GM12892 (cell line): ENCODE measurements at places on chromosomes 7 and 10.

GRCh38 chr10:4770801-4771553 is 55.0 kb upstream of the AKR1E2 start:
- no peak for DNase-seq

GRCh38 chr7:21953781-21954180 is 8.1 kb upstream of the CDCA7L start:
- no peak for DNase-seq

DNA sequence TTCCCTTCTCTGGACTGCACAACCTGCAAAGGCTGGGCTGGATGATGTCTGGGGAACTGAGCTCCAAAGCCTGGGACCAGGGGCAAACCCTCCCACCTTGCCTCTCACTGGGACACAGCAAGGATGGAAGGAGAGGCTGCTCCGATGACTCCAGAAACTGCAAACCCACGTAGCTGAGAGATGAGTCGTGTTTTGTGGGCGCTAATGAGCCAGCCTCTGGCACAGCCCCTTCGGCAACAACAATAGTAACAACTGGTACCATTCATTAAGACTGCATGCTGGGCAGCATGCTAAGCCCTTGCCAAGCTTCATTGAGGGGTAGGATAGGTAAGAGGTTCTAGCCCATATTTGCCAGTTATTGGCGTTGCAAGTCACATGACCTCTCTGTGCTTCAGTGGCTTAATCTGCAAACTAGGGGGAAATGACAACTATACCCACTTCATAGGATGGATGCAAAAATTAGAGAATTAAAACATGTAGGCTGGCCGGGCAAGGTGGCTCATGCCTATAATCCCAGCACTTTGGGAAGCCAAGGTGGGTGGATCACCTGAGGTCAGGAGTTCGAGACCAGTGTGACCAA is 145.9 kb downstream of the SH3PXD2A start:
- DNase-seq, result no peak

- no peak for DNase-seq
Measured at GRCh38 chr10:43728425-43728824, 79.7 kb upstream of the ZNF32 start.

DNA sequence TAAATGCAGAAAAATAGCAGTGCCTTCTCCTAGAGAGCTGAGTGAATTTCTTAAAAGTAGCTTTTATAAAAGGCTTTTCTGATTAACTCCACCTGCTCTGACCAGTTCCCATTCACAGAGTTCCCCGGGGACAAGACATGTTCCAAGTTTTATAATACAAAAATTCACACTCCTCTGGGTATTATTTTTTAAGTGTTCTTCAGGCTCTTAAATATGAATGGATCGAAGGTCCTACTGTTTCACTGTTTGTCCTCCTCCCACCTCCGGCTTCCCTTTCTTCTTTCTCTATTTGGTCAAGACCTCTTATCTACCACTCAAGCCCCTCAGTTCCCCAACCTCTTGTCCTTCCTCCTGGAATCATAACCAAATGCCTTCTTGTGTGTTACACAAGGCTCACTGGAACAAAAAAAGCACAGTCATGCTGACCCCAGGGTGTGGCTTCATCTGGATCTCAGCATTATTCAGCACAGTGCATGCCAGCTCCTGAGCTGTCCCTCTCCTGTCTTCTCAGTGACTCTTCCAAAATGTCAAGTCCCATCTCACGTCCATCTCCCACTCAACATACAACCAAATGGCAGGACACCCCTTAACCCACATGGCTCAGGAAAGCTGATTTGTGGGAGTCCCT is 222.4 kb downstream of the SORCS1 start:
- no peak for DNase-seq

GRCh38 chr7:18402488-18403183 is 92.9 kb upstream of the HDAC9 start:
- DNase-seq, result no peak

DNA sequence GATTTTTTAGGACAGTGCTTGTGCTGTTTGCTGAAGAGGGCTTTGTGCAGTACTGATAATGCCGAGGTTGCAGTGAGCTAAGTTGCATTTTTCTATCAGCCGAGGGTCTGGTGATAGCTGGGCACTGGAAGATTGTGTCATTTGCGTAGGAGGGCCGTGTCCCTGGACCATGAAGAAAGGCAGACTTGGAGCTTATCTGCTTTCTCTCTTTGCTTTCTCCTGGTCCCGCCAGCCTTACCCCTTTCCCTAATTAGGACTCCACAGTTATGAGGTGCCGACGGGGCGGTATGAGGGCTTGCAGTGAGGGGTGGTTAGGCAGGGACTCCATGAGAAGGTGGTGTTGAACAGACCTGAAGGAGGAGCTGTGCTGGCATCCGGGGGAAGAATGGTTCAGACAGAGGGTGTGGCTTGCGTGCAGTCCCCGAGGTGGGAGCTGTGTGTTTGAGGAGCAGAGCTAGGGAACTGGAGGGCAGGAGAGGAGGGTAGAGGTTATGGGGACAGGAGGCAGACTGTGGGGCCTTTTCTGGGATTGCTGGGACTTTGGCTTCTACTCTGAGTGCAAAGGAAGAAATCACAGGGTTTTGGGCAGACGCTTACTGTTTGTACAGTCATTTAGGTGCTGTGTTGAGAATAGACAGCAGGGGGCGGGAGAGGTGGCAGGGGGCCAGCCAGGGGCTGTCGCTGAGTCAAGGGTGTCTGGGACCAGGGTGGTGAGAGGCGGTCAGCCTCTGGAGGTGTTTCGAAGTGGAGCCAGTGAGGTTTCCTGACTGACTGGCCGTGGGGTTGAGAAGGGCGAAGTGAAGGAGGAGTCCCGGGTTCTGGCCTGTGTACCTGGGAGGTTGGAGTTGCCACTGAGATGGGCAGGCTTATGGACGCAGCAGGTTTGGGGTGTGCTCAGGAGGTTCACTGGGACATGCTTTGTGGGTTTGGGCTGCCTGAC is 43.4 kb downstream of the PRF1 start:
- DNase-seq, result peak; percentile 56

- DNase-seq, result no peak
Measured at GRCh38 chr10:102140218-102140617, 7.4 kb downstream of the PPRC1 start.
